ENCODE measurements at places on chromosomes 4 and X.

DNA sequence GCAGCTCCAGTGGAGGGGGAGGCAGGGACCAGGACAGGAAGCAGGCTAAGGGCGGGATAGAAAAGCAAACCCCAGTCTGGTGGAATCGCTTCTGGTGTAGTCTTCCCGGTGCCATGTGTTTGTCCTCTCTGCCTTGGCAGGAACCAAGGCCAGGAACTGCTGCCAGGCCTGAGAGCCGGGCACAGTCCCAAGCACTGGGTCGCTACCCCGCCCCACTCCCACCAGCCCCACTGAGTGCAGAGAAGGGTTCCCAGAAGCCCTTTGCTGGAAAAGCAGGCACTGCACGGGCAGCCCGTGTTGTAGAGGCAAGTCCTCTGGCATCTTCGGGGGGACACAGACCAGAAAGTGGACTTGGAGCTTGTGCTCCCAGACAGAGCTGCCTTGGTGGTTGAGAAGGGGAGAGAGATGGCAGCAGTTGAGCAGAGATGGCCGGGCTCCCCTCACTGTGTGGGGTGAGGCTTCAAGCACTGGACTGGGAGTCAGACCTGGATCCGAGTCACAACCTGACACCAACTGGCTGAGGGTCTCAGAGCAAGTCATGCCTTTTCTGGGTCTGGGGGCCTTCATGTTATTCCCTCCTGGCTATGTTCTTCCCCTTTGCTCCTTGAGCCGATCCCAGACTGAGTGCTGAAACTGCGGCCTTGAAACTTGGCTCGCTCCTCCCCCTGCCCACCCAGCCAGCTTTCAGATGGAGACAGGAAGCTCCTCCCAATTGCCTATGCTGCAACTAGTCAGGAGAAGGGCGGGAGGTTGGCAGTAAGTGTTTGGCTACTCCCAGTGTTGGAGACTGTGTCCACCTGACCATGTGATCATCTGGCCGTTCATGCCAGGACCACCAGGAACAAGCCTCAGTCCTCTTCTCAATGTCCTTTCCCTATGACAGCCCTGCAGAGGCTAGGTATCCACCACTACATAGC, 59.7 kb upstream of the MTM1 start:
- DNase-seq = no peak

GRCh38 chrX:134801267-134801666, 143.0 kb upstream of the PLAC1 start:
- DNase-seq = no peak

DNA sequence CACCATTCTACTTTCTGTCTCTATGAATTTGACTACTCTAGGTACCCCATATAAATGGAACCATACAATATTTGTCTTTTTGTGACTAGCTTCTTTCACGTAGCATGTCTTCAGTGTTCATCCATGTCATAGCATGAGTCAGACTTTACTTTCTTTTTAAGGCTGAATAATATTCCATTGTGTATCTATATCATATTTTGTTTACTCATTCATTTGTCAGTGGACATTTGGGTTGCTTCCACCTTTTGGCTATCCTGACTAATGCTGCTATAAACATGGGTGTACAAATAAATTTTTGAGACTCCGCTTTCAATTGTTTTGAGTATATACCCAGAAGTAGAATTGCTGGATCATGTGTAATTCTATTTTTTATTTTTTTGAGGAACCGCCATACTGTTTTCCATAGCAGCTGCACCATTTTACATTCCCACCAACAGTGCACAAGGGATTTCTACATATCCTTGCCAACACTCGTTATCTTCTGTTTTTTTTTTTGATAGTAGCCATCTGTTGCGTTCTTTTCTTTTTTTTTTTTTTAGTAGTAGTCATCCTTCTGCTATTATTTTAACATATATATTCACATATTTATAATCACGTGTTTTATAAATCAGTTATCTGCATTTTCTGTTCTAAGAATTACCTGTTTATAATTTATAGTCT, 158.0 kb upstream of the MED14 start:
- DNase-seq = no peak

GRCh38 chr4:39525822-39526690, 1.2 kb downstream of the UGDH start:
- DNase-seq = no peak

- no peak for DNase-seq
These were observed 18.5 kb downstream of the APLN start for GRCh38 chrX:129636175-129636681.

GRCh38 chr4:40299811-40300292, 35.3 kb upstream of the CHRNA9 start:
- no peak for DNase-seq

DNA sequence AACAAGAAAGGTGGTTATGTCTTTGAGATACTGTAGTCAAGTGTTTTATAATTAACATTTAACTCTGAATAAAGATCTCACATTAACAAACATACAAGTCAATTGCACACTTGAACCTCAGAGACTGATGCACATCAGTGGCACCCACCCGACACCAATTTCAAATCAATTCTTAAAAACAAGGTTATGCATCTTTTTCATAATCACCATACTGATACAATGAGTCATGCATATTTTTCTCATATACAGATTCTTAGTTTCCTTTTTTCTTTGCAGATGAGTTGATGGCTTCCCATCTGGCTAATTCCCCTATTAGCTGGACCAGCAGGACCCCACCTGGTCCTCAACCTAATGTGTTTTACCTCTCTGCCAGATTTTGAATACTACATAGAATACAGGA, 136.2 kb upstream of the RPL34 start:
- no peak for DNase-seq

GRCh38 chr4:61011051-61011450, 189.1 kb upstream of the ADGRL3 start:
- DNase-seq = no peak

DNA sequence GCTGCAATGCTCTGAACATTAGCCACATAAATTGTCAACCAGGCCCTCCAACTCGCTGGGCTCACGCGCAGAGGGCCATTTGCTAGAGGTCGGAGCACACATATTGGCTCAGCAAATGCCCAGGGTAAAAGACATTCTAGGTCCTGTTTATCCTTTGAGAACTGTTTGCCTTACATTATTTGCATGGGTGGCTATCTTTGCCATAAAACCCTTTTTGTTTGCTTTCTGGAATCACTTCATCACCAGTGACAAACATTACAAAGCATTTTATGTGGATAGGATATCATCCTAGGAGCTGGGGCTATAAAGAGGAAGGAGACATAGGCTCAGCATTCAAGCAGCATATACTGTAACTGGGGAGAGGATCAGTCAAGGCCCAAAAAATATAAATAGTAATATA, 149.2 kb upstream of the RAI2 start:
- no peak for DNase-seq

DNA sequence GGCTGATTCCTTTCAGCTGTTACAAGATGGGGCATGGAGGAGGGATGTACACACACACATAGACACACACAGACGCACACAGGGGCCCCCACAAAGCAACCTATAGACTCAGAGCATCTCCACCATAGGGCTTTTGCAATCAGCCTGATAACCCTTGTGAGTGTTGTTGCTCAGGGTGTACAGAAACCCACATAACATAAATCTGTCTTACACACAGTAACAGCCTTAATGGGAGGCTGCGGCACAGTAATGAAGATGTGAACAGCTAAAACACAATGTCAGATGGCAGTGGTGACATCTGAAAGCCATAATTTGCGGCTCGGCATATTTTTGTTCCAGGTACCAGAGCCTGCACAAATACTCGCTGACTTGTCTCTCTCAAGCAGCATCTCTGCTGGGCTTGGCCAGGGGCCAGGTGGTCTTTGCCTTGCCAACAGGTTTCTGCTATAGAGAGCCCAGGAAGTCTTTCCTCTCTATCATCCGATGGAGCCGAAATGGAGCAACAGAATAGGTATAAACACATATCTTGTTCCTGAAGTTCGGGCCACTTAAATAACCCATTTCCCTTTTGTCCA, 357.2 kb upstream of the GATB start:
- DNase-seq = no peak

GRCh38 chr4:20687864-20688263, 12.4 kb upstream of the PACRGL start:
- DNase-seq = no peak

DNA sequence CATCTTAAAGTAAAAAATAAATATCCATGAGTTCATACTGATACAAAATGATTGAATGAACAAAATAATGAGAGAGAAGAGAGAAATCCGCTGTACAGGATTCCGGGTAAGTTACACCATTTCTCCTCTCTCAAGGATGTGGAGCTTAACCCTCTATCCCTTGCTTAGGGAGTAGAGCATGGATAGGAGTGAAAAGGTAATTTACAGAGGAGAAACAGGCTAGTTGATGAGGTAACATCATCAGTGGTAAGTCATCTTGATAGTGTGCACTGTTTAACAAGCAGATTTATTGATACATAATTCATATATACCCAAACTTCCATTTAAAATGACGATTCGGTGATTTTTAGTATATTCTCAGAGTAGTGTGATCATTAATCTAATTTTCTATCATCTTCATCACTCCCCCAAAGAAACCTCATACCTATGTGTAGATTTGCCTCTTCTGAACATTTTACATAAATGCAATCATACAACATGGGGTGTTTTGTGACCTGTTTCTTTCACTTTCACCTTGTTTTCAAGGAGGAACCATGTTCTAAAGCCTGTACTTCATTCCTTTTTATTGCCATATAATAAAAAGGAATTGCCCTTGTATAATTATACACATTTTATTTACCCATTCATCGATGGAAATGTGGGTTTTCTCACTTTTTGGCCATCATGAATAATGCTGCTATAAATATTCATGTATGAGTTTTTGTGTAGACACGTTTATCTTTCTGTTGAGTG, 34.8 kb downstream of the F11 start:
- no peak for DNase-seq

DNA sequence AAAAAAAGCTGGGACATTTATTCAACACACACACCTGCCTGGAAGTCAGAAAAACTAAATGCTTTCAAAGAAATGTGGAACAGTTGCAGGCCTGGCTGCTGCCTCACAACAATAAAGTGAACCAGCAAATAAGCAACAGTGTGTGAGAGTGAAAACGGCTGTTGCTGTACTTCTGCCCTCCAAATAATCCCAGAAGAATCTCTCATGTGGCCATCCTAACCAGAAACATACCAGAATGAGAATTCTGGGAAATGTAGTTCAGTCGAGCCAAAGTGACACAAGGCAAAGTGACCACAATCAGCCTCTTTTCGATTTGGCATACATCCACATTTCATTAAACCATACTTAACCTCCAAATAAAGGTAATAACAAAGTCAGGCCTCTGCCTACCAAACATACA, 204.5 kb downstream of the SLC7A11 start:
- DNase-seq = no peak

DNA sequence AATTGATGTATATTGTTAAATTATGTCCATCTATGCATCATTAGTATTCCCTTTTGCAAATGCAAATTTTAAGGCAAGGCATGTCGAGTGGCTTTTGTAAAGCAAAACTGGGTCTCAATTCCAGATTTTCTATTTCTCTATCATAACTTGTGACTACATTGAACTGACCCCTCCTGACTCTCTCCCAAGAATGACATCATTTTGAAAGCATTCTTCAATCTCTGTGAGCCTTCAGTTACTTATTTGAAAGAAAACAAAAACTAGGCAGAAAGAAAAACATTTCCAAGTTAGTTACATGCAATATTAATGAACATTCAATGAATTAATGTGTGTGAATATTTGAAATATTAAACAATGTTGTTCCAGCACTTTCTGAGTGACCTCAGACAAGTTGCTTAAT, 314.3 kb upstream of the CLNK start:
- DNase-seq = no peak

GRCh38 chrX:34341258-34341657, 209.1 kb upstream of the FAM47A start:
- DNase-seq = no peak

GRCh38 chrX:40012868-40013265, 84.9 kb downstream of the BCOR start:
- DNase-seq = peak; percentile 34

- DNase-seq = no peak
These were observed 59.0 kb downstream of the EVC start for GRCh38 chr4:5770051-5770450.

DNA sequence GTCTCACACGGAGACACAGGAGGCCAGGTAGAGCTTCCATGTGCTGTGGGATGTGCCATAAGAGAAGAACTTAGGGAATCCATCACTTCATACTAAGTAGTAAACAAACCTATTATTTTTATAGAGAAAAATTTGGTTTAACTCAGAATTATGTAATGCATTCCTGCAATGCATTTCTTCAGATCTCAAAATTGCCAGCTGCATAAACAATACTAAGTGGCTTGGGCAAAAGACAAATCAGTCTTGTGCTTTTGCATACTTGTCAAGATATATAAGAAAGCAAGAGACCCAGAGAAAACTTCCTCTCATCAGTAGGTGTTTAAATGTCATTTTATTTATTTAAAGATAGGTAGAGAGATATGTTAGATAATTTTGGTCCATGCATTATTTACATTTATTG, 382.1 kb upstream of the CTSO start:
- DNase-seq = no peak

DNA sequence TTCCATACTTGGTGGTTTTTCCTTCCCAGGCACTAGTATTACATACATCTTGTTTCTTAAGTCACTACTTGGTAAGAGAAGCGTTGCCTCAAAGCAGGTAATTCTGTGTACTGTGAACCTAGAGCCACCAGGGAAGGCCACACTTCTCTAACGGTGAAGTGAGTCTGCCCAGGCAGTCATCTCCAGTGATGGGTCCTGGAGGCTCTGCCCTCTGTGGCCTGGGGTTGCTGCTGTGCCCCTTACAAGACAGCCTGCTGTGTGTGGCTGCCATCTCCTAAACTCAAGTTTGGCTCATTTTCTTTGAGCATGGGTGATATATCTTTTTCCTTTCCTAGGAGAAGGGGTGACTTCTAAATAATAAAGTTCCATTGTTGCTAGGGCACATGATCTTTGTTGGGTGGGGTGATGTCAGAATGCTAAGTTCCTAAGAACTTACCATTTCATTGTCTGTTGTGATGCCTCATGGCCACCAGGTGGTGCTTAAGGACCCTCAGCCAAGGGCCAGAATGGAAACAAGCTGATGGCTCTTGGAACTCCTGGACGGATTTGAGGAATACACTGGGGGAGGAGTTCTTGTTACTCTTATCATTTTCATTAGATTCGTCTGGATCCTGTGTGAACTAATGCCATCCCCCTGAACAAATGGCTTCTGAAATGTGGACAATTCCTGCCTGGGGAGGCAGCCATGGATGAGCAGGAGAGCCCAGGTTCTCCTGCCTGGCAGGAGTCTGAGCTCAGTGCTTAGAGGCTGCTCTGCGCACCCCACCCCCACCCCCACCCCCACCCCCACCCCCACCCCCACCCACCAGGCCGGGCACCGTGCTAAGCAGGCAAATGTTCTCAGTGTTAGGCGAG, 41.1 kb upstream of the WDR1 start:
- DNase-seq = peak; percentile 48

DNA sequence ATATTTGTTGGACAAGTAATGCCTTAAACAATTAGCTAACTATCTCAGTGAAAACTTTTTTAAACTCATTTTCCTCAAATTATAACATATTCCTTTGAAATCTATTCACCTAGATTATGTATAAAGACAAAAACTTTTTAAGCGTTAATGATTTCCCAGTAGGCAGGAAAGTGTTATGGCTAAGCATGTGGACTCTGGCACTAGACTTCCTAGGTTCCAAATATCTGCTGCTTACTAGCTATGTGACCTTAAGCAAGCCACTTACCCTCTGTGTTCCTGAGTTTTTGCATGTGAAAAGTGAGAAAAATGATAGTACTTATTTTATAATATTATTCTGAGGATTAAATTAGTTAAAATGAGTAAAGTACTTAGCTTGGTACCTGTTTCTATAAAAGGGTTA, 301.8 kb downstream of the STPG2 start:
- DNase-seq = no peak
